T follicular helper cell (primary cell): ENCODE measurements at places on chromosomes 12 and 14.

GRCh38 chr12:121523741-121524140 lies 57.1 kb downstream of the KDM2B start:
- DNase-seq, result no peak

- DNase-seq, result no peak
Observed at GRCh38 chr12:46722394-46723185, 103.2 kb downstream of the SLC38A4 start.

DNA sequence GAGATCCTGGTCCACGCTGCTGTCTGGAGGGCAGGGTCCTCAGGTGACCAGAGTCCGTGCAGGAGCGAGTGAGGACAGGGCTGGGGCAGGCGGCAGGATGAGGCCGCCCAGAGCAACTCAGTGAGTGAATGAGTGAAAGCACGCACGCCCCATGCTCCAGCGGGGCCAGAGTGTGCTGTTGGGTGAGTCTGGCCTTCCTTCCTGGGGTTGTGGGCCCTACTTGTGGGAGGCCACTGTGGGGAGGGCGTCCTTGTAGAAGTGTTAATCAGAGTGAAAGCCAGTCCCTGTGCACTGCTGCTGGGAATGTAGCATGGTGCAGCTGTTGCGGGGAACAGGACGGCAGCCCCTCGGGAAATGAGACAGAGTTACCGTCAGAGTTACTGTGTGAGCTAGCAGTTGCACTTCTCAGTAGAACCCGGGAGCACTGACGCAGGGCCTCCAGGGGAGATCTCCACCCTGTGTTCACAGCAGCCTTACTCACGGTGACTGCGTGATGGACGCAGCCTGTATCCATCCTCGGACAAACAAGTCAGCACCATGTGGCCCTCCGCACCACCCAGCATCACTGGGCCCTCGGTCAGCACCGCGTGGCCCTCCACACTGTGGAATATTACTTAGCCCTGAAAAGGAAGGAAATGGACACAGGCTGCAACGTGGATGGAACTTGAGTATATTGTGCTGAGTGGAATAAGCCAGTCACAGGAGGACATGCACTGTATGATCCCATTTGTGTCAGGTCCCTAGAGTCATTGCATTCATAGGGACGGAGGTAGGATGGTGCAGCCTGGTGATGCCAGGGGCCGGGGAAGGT lies 22.1 kb downstream of the PACS2 start:
- DNase-seq, result no peak

DNA sequence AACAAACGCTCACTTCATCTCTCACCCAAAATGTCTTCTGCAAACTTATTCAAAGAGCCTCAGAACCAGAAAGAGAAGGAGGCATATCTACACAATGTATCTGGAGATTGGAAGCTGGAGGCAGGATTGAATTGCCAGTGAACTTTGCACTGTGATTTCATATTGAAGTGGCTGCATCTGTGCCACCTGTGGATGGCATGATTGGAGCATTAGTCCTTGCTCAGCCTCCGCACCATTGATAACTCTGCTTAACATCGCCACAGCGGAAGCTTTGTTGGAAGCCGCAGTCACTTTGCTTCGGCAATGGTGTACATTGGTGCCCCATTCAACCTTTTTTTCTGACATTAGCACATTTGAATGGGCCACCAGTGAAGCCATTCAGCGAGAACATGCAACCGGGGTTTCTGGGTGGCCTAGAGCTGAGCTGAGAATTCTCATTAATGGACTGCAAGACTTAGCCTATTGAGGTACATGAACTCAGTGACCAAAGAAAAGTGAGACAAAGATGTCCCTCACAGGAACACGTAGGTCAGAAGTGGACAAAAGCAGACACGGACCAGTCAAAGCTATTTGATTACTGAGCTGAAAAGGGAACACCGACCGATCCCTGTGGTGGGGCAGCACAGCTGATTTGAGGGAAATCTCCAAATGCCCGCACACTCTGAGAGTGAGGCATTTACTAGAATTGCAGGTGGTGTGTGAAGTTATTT lies 130.4 kb downstream of the BRMS1L start:
- DNase-seq, result no peak

GRCh38 chr12:81095501-81096232 lies 17.8 kb downstream of the ACSS3 start:
- DNase-seq, result no peak

DNA sequence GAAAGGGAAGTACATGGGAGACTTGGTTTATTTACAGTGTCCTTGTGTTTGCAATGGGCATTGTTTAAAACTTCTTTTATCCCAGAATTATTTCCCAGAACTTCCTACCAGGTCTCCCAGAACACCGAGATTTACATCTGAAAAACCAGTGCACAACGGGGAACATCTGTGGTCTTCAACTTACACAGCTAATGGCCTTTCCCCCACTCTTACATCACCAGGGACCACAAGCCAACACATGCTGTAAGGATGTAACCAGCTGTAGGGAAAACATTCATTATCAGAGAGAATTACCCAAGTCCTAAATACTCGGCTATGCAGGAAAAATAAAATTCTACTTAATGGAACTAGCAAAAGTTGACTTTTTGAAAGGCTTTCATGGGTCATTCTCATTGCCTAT lies 267.6 kb downstream of the DUSP6 start:
- no peak for DNase-seq

- no peak for DNase-seq
Observed at GRCh38 chr12:106704081-106704480, 70.4 kb upstream of the RIC8B start.

GRCh38 chr12:120718055-120718454 lies 7.6 kb upstream of the ACADS start:
- no peak for DNase-seq

DNA sequence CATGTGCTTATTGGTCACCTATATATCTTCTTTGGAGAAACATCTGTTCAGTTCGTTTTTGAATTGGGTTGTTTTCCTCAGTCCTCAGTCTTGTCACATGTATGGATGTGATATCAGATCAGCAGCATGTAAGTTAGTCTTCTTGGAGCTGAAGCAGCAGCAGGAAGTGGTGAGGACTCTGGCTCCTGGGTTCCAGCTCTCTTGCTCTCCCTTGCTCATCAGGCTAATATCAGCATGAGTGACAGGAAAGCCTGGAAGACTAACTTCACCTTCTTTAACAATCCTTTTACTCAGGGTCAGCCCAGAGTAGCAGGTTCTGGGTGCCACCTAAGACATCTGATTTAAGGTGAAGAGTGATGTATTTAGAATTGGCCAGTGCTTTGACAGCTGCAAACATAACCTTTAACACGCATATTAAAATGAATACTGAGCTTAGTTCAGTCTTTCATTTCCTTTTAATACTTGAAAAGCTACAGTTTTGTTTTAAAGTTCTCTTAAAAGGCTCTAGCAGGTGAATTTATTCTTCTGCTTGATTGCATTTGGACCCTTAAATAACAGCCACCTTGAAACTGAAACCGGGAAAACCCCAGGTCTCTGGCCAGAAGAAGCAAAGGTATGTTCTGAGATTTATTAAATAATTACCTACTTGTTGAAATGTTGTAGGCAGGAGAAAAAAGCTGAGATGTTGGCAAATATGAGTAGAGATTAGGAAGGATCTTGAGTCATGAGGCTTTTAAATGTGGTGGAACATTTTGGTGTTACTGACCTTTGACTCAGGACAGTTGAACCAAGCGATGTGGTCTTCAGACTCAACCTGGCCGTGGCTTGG lies 54.3 kb downstream of the DRAM1 start:
- DNase-seq, result no peak

DNA sequence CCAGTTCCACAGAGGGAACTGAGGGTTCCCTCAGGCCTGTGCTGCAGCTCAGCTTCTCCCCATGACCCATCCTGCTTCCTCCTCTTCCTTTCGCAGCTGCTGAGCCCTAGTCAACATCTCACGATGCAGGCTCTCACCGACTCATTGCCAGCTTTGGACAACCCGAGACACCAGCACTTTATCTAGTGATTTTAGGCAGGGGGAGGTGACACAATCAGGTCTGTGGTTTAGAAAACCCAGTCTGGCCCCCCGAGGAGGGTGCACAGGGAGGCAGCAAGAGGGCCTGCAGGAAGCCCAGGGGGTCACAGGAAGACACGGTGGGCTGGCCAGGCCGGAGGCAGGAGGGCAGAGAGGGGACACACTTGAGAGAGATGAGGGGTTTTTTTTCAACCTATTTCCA lies 35.4 kb downstream of the DIO3 start:
- no peak for DNase-seq

DNA sequence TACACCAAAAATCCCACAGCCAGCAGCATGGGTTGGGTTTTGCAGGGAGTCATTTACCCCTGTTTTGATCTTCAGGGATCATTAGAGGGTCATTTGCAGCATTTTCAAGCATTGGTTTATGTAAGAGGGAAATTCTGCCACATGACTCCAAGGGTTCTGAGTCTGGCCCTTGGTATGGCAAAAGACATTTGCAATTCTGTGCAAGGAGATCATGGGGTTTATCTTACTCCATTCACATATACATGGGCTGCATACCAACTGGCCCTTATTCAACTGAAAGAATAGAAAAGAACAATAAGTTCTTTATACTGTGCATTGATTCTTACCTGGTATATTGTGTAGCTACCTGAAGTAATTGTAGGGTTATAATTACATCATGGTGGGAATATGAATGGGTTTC lies 13.7 kb downstream of the SIX4 start:
- no peak for DNase-seq

GRCh38 chr14:54774824-54775223 lies 127.8 kb downstream of the GCH1 start:
- no peak for DNase-seq

DNA sequence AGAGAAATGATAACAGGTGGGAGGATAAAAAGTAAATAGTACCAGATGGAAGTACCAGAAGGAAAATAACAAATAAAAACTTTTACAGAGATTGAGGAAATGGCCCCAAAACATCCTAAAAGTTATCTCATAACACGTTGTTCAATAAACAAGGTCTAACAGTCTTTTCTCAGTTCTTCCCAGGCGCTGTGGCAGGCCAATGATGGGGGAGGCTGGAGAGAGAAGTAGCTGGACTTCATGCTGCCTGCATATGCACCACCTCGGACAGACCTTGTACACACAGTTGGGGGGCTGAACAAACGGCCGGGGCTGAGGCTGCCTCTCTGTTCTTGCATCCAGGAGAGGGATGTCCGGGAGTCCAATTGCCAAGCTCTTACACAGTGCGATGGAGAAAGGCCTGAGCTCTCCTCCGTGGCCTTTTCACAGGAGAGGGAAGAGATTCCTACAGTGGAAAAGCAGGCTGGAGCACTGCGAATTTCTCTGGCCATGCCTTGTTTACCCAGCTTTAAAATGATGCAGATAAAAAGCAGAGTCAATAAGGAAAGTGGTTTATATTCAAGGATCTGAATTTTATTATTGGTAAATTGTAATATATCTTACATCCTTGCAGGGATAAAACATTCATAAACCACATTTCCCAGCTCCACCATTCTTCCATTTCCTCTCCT lies 109.8 kb downstream of the PHLDA1 start:
- no peak for DNase-seq

- no peak for DNase-seq
Observed at GRCh38 chr12:95418142-95418541, 55.8 kb upstream of the METAP2 start.

DNA sequence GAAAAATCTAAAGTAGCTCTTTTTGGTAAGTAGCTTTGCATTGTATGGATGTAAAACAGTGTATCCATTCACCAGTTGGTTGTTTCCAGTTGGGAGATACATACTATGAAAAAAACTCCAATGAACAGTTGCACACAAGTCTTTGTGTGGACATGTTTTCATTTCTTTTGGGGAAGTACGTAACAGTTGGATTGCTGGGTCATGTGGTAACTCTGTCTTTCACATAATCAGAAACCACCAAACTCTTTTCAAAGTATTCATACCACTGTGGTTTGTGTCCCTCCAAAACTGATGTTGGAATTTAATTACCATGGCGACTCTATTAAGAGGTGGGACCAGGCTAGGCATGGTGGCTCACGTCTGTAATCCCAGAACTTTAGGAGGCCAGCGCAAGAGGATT lies 58.9 kb upstream of the RESF1 start:
- no peak for DNase-seq

GRCh38 chr12:57795354-57795753 lies 12.8 kb downstream of the TSFM start:
- no peak for DNase-seq
